ENCODE measurements at places on chromosomes 2 and 18.

DNA sequence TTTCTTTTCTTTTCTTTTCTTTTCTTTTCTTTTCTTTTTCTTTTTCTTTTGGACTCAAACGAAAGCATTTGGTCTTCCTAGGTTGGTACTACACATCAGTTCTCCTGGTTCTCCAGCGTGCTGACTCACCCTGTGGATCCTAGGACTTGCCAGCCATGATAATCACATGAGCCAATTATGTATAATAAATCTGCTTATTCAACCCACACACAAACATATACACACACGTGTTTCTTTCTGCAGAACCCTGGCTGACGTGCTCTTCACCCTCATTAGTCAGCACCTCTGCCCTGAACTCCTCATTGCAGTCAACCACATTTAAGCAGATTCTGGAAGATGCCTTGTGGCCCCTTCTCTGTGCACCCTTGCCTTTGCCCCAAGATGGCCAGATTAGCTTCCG, 162.4 kb upstream of the MYT1L start:
- DNase-seq: no peak

DNA sequence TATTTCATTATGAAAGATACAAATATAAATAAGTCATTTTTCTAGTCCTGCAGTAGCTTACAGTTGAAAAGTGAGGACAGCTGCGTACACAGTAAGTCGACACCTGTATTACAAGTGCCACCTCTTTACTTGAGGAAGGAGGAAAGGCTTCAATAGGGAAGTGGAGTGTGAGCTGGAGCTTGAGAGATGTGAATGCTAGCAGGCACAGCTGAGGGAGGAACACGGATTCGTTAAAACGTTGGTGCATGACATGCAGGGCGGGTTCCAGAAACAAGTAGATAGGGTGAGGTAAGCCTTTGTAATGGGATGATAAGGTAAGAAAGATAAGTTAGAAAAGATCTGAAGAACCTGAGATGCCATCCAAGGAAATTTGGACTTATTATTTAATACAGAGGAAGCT, 98.1 kb upstream of the CSRNP3 start:
- DNase-seq: no peak

DNA sequence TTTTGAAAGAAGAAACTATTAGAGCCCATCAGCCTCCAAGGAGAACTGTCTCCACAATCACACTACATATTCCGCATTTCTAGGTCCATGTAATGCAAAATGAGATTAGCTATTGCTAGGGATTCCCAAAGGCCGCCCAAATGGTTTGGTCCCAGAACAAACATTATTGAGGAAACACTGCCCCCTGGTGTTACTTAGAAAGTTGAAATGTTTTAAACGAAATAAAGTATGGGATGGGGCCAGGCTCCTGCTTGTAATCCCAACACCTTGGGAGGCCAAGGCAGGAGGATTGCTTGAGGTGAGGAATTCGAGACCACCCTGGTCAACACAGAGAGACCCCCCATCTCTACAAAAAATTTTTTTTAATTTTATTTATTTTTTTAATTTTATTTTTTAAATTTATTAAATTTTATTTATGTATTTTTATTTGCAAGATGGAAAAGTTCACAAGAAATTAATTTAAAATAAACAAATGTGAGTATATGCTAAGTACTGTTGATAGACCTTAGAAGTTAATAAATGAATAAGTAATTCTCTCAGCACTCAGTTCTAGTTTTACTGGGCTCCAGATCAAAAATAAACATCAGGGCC, 5.5 kb downstream of the NHEJ1 start:
- no peak for DNase-seq

- DNase-seq: no peak
Observed at GRCh38 chr2:104664672-104665071, 189.2 kb upstream of the POU3F3 start.

DNA sequence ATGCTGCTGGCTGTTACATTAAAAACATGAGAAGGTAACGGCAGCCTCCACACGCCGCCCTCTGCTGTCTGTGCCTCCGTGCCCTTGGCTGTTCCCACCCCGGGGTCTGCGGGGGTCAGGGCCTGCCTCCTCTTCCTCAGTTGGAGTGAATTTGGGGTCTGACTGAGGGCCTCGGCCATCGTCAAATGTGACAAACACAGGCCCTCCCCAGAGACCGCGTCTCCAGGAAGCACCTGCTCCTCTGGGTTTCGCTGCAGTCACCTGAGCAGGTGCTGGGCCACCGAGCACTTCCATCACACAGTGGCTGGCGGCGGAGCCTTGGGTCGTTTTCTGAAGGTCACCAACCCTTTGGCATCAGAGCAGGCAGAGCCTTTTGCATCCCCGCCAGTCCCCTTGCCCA, 70.9 kb downstream of the NFATC1 start:
- no peak for DNase-seq

DNA sequence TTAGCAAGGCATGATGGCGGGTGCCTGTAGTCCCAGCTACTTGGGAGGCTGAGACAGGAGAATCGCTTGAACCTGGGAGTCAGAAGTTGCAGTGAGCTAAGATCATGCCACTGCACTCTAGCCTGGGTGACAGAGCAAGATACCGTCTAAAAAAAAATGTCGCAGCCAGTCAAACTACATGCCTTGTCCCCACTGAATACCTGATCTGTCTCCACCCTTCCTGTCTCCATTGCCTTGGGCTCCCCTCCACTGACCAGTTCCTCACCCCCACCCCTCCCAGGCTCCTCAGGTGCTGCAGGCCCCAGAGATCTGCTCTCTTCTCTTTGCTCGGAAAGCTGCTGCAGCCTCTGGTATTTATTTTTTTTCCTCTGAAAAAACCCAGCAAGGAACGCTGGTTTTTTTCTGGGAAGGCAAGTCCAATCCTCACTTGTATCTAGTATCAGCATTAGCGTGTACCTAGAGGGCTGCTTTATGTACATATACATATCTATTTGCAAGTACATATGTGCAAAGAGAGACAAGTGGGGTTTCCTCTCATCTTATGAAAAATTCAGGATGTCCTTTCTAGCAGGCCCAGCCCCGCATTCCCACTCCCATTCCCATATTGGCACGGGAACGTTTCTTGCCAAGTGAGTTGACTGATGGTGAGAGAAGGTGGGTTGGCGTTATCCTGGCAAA, 4.4 kb downstream of the PSD4 start:
- no peak for DNase-seq

DNA sequence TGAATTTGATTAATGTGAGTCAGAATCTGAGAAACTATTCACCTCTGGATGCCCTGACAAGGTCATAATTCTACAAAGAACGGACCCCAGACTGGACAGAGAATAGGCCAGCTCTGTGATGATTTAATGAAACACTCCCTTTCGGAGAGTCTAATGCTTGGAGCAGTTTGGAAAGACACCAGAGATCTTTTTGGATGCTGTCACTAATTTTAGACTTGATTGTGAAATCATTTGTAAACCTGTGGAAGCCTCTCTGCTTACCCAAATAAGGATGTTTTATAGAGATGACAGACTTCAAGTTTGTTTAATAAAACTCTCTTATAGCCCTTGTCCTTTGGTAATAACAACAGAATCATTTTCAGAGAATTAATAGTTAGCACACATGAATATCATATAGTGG, 83.5 kb downstream of the MYL12B start:
- DNase-seq: no peak

GRCh38 chr18:47831351-47831750, 99.1 kb downstream of the SMAD2 start:
- no peak for DNase-seq

DNA sequence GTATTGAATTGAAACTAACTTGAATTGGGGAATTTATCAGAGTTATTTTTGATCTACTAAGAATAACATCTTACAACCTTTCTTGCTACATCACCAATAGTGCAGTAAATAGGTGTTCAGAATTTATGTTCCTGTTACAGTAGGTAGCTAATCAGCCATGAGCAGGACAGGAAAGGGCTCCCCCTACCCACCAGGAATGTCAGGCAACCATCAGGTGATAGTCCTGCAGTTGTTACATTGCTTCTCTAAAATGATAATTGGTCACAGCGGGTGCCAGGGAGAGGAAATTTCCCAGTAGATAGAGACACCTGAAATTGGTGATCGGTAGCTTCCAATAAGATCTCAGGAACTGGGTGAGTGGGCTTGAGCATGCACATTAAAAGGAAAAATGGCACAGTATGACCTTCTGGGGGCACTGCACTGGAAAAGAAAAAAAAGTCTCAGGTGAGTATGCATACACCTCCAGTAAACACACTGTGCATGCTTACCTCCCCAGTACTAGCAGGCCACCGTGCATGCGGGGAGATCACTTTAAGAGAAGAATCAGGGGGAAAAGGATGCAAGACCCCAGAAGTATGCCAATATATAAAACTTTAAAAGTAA, 1092.0 kb upstream of the LRRTM1 start:
- no peak for DNase-seq

DNA sequence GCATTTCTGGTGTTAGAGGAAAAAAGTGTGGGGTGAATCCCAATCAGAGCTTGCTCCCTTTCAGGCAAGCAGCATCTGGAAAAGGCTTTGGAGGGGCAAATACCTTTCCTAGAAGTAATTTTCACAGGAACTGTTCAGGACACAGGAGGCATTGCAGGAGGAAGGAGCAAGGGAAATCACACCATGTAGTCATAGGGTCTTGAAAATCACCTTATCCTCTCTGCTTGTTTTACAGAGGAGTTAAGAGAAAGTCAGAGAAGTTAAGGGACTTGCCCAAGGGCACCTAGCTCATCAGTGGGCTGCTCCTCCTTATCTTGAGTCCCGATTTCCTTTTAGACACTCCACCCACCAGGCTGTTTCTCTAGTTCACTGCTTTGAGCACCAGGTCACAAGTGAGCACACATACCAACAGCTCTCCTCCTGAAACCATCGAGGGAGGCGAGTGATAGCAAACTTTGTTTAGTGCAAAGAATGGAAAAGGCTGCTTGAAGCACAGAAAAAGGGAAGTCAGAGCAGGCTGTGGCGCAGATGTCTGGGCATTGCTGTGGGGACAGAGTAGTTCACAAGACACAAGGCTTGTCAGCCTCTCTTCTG, 89.2 kb upstream of the CXCR4 start:
- DNase-seq: no peak

GRCh38 chr2:201419057-201419635, 32.1 kb downstream of the TRAK2 start:
- no peak for DNase-seq

DNA sequence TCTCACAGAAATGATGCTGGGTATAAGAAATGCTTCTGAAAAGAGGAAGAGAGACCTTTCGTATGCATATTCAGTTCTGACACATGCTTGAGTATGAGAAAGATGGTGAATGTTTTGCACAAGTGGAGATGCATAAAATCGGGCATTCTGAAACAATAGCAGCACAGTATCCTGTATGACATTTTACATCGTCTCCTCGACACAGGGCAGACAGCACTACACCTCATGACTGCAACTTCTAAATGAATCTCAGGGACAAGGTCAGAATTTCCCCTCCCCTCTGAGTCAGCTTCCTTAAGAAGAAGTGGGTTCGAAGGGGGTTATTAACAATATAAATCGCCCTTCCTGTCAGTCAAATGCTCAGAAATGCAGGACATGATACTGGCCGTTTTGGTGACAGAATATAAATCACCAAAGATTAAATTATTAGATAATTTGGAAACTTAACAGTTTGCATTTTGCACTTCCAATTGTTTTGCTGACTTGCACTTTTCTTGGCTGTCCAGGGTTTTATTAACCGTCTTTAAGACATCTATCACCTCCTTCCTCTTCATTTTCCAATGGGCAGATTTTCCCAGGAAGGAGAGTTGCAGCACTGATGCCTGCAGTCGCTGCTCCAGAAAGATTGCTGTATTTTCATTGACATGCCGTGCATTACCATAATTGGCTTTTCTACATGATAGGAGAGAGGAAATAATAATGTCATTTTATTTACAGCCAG, 57.2 kb downstream of the TSHZ1 start:
- no peak for DNase-seq

GRCh38 chr18:44828080-44828479, 147.4 kb downstream of the SETBP1 start:
- DNase-seq: no peak

GRCh38 chr2:233082931-233083755, 23.0 kb downstream of the INPP5D start:
- DNase-seq: no peak

DNA sequence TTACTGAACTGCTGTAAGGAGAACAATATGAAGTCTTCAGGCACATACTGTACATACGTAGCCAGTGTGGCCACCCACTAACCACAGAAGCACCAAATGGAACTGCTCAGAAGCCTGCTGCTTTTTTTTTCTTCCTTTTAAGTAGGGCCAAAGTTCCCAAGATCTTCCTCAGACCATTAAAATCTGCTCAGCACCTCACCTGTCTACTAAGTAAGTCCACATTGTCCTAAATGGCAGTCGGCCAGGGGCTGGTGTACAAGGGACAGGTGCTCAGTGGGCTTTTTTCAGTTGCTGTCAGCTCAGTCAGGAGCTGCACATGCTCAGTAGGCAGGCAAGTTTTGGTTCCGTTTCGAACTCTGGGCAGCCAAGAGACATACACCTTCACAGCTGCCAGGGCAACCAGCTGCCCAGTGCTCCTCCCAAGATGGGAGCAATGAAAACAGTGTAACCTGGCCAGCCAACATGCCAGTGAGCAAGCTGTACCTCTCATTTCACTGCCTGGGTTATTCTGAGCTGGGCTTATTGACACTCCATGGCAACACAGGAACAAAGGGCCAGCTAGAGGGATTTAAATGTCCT, 86.1 kb downstream of the ACVR1 start:
- DNase-seq: peak; percentile 85

GRCh38 chr18:48679236-48679635, 140.4 kb downstream of the CTIF start:
- DNase-seq: no peak

- DNase-seq: no peak
Observed at GRCh38 chr2:165594935-165595255, 125.4 kb downstream of the CSRNP3 start.

DNA sequence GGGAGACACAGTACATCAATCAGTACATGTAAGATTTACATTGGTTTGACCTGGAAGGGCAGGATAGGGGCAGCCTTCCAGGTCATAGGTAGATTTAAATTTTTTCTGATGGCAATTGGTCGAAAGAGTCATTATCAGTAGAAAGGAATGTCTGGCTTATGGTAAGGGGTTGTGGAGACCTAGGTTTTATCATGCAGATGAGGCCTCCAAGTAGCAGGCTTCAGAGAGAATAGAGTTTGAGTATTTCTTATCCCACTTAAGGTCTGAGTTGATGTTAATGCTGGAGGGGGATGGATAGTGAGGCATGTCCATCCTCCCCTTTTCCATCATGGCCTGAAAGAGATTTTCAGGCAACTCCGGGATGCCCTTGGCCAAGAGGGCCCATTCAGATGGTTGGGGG, 60.7 kb downstream of the SPTBN1 start:
- DNase-seq: no peak

GRCh38 chr2:238521870-238522269, 95.1 kb downstream of the ASB1 start:
- no peak for DNase-seq

GRCh38 chr18:12589448-12589847, 68.5 kb downstream of the SPIRE1 start:
- DNase-seq: no peak

DNA sequence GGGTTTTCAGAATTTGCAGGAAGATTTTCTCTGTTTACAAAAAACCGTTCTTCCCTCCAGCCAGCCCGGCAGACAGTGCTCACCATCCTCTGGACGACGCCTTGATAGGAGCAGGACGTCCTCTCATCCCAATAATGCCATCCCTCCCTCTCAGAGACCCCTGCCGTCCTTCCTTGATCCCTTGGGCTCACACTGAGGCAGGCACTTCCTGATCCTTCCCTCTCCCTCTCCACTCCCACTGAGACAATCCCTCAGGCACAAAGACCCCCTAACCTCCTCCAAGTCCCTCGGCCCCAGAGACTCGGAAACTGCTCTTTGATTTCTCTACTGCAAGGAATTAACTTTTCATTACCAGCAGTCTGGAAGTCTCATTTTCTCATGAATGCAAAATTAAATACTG, 42.5 kb downstream of the PAX3 start:
- DNase-seq: no peak

- no peak for DNase-seq
Observed at GRCh38 chr2:218644721-218645120, 14.7 kb downstream of the ZNF142 start.

All from psoas muscle (tissue), 8 donors.